ENCODE measurements at places on chromosomes 16 and 17.

DNA sequence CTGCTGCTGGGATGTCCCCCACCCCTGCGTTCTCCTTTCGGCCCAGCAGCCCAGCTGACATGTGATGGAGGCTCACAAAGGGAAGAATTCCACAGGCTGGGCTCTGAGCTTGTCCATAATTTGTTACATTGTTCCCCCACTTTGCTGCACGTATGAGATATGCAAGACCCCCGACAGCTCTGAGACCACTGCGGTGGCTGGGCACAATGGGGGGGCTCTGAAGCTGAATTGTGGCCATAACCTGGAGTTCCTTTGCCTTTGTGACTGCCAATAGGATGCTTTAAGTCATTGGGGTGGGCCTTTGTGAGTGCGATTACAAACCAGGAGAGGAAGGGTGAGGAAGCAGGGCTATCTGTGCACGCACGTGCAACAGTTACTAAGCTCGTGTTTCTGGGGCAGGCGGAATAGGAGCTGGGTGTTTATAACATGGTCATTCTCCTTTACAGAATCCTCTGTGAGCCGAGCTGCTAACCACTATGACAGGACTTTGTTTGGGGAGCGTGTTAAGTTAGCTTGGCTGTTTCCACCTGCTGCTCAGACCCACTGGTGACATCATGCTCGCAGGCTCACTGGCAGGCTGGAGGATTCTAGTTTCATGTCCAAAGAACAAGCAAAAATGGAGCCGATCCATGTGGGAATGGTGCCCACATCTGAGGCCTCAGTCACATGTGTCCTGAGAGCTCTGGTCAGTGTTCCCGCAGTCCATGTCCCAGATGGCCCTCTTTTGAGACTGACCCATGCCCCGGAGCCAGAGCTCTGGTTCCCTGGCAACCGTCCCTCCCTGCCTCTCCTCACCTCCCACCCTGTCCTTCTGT is 208.3 kb upstream of the SALL1 start:
- DNase-seq: no peak

DNA sequence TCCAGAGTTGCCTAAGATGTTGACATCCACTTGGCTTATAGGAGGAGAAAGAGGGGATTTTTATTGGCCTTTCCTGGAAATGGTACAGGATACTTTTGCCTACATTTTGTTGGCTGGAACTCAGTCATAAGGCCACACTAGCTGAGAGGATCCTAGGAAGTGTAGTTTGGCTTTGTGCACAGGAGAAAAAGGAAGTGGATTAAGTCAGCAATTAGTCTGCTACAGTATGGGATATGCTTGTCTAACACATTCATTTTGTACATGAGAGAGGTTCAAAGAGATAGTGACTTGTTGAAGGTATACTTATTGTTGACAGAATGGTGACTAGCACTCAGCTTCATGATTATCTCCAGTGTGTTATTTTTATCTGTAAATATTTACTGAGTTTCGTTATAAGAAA is 10.3 kb downstream of the UTP18 start:
- no peak for DNase-seq

GRCh38 chr17:73686126-73686525 is 41.9 kb upstream of the SDK2 start:
- DNase-seq: no peak

GRCh38 chr17:3772764-3773163 is 28.2 kb downstream of the ITGAE start:
- DNase-seq: no peak

GRCh38 chr16:69717066-69717465 is 9.3 kb downstream of the NQO1 start:
- DNase-seq: no peak

DNA sequence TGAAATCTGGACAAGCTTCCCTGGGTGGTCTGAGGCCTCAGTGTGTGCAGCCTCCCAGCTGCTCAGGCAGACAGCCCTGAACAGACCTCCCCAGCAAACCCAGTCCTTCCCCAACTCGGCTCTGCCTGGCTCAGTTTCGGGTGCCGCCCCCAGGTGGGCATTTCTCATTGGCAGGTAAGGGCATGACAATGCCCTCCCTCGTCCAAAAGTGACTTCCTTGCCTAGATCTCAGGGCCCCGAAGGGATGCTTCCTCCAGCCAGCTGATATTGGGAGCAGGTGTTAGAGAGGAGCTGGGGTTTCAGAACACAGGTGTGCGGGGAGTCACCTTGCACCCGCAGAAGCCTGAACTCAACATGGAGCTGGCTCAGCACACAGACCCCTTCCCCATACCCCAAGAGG is 3.8 kb upstream of the PPL start:
- DNase-seq: no peak

DNA sequence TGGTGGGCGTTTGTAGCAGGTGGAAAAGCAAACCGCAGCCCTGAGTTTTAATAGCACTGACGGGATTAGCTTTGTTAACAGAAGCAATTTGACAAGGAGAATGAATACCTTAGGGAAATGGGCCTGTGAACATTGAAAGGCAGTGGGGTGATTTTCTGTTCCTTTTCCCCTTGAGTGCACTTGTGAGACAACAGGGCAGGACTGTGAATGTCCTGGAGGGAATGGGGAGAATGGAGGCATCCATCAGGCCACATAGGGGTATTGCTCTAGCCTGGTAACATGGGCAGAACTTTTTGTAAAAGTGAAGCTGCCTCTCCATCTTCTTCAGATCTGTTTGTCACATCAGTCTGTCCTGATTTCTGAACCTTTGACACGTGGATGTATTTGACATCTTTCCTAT is 26.2 kb downstream of the USP43 start:
- no peak for DNase-seq

DNA sequence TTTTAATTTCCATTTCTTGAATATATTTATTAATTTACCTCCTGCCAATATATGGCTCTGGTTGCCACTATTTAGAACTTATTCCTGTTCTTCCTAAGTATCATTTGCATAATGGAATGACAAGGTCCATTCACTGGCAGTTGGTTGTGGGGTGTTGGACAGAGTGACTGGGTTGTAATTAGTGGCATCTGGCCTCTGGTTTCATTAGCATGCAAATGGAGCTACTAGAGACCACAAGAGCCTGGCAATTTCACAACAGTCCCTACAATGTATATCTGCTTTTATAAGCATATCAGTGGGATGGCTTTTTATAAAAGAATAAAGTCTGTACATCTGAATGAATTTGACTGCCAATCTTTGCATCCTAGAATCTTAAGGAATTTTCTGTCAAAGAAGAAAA is 1030.9 kb upstream of the CDH8 start:
- no peak for DNase-seq

GRCh38 chr17:79340333-79341221 is 266.0 kb downstream of the ENGASE start:
- DNase-seq: no peak

DNA sequence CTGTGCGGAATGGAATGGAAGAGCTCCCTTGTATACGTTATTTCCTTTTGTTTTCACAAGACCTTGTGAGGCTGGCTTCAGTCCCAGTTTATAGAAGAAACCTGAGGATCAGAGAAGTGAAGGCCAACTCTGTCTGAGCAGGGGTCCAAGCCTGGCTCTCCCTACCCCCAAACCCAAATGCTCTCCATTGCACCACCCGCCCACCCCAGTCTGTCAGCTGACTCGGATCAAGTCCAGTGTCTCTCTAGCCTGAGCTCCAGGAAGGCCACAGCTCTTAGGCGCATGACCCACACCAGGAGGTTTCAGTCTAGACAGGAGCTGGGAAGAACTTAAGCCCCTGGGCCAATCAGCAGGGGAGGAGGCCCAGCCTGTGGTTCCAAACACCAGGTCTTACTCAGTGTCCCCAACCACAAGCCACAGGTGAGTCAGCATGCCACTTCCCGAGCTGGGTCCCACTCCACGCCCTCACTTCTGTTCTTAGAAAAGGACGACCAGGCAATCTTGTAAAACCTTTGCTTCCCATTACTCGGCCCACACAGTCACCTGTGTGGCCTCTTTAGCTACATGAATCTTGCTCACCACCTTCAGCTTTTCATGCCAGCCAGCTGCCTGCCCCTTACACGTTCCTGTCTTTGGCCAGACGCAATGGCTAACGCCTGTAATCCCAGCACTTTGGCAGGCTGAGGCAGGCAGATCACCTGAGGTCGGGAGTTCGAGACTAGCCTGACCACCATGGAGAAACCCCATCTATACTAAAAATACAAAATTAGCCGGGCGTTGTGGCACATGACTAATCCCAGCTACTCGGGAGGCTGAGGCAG is 27.8 kb downstream of the TK2 start:
- no peak for DNase-seq

GRCh38 chr17:18017958-18018357 is 21.0 kb downstream of the ATPAF2 start:
- no peak for DNase-seq

DNA sequence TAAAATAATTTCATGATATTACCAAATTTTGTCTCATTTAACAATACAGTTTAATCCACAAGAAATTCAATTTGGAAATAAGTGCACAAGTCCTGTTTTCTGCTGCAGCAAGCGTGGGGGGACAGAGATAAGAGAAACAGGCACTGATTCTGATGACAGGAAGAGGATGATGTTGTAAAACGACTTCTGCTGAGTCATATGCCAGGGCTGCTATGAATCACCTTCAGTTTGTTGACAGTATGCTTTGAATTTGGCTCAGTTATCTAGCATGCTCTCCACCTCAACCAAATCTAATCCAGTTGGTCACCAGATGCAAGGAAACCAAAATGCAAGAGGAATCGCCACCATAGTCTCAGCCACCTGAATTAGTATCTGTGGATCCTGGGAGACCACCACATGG is 244.1 kb upstream of the MON1B start:
- no peak for DNase-seq

- no peak for DNase-seq
These were observed 197.0 kb downstream of the AXIN2 start for GRCh38 chr17:65364438-65364837.

- no peak for DNase-seq
These were observed 123.0 kb upstream of the RBFOX1 start for GRCh38 chr16:7209598-7209997.

DNA sequence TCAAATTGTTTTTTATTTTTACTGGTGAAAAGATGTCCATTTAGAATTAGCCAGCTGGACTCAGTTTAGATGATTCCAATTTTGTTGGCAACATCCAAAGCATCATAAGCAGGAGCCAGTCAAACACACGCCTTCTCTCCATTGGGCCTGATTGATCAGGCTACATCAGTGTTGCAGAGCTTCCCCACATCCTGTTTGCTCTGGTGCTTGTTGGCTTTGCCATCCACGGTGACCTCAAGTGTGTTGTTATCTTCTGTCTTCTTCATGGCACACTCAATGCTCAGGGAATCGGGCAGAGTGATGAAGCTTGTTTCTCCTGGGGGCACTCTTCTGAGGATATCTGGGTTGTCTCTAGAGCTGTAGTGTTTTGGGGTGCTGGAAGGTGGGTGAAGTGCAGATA is 6.3 kb upstream of the NETO2 start:
- no peak for DNase-seq

Measured in NCI-H1930 (cell line).